Tibial nerve (tissue), 4 donors: ENCODE measurements at places on chromosomes 3 and 15. TPM values are rescaled to one million over a fixed set of nuclear protein-coding genes. Genes with fewer than 3 reads are reported as not detected.

- no peak for DNase-seq
Measured at GRCh38 chr15:85607141-85607806, 187.5 kb downstream of the KLHL25 start.

DNA sequence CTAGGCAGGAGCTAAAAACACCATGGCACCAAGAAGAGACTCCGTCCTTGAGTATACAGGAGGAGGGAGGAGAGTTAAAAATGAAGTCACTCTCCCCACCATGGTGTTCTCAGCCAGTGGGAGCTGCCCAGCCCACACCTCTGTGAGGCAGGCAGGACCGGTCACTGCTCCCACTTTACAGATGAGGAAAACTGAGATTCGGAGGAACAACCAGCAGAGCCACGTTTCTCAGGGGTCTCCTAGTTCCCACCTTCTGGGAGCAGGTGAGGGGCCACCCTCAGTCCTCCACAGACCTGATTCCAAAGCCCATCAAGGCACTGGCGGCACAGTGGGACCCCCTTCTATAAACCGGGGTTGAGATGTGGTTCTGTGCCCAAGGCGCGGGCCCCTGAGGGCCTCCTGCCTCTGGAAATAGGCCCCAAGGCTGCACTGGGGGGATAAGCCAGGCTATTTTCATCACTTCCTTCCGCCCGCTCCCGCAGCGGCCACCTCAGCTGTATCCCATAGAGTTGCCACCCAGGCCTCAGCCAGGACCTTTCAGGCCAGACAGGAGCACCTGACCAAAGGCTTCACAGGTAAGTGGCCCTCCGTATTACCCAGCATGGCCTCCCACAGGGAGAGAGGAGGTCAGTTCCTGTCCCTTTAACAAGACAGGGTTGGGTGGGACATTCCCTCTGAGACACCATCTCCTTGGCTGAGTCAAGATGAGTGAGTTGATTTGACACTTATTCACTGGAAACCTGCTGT is at the start of gene GP9:
GP9 (plus strand) TSS at position 504 of the 747 bp plus-strand sequence. CDS start 961 bp downstream, outside the sequence.
- DNase-seq = no peak

DNA sequence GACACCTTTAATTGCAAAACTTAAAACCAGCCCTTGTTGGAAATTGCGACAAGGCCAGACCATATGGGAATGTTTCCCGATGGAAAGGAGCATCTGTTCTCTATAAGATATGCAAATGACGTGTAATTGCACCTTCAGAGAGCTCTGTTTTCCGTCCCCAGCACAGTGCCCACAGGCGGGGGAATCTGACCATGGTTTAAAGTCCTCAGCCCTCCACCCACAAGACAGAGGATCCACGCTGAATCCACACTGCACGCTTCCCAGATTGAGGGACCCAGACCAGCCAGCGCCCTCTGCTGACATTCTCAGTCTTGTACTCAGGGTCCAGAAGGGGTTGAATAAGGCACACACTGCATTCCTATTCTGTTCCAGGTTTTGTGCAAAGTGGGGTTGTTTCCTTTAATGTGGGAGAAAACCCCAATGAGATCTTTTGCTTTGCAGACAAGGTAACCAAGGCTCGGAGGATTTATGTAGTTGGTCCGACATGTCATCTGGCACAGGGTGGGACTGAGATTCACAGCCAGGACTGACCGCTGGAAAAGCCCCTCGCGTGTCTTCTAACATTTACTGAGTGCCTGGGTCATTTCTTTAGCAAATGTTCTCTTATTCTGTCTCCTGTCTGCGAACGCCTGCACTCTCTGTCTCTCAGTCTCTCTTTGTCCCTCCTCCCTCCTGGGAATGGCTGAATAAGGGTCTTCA is 36.8 kb upstream of the KLHL25 start:
- DNase-seq = peak; percentile 52

The ACAN gene
- 11.4 TPM for total RNA-seq

The SPINK8 gene
- not detected for total RNA-seq

GRCh38 chr15:51262463-51262862 is 75.9 kb downstream of the CYP19A1 start:
- DNase-seq = no peak

DNA sequence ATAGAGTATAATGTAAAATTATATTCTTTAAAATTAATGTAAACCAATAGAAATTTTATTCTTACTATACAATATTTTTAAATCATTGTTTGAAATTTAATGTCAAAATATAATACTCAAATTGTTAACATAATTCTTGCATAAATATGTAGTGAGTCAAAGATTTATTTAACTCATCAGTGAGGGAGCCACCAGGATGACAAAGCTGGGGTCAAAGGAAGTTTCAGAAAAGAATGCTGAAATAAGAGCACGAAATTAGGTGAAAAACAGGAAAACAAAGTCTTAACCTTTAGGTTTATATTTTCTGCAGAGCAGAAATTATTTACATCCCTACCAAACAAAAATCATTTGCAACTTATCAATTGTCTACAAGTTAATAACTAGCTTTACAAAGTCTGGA is 74.1 kb downstream of the DIPK2A start:
- DNase-seq = no peak

The SUSD5 gene
- 2.1 TPM for total RNA-seq
